ENCODE measurements at places on chromosomes 12 and 14.

DNA sequence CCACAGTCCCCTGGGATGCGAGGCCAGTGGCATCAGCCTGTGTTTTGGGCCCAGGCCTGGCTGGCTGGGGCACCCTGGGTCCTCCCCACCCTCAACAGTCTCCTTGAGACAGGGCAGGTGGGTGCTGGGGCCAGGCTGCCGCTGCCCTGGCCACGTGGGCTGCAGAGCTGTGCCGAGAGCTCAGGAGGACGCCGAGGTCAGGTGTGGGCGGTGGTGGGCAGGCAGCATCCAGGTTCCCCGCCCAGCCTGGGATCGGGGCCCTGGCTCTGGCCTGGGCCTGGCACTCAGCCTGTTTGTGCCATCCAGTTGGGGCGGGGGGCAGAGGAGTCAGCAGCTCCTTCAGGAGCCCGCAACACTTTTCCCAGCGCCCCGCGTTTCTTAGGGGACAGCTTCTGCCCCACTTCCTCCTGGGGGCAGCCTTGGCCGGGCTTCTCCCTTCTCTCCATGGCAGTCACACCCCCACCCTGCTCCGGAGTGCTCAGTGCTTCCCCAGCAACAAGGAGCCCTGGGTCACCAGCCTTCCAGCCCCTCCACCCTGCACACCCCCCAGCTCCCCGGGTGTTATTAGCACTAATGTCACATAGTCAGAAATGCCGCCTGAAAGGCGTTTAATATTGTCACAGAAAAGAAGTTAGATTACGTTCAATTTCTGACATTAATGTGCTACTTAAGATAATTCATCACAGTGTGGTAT lies 30.8 kb downstream of the KIF26A start:
- no peak for DNase-seq

DNA sequence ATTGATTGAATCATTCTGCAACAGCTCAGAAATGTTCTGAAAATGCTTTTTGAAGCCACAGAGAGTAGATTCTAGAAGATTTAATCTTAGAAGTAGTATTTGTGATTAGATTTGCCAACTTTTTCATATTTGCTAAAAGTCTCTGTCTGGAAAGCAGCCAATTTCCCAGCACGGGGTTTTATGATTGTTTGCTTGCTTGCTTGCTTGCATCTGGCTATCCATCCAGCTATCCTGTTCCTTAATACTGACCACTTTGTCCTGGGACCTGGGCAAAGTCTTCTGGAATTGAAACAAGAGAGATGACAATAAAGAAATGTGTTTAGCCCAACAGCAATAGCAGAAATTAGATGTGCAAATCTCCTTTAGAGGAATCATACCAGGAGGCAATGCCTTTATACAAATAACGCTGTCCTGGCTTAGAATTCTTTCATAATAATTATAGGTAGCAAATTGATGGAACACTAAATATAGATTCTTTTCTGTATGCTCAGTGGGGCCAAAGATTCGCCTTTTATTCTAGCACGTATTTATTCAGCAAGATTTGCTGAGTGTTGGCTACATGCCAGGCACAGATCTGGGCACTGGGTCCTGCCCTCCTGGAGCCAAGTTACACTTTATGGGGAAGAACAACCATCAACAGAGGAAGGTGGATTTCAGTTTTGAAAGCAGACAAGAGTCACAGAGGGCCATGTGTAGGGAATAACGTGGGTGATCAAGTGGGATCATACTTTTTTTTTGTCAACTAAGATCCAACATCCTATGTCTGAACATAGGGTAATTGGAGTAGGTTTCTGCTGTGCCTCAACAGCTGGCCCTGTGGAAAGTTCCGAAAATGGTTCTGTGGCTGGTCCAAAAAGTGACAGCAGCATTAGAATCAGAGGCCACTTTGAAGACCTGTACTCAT lies 25.3 kb downstream of the MYBPC1 start:
- DNase-seq: no peak

GRCh38 chr14:104440297-104440956 lies 139.1 kb upstream of the C14orf180 start:
- DNase-seq: no peak

- DNase-seq: no peak
Observed at GRCh38 chr14:49905989-49906388, 13.1 kb downstream of the ARF6 start.

GRCh38 chr14:63562405-63562804 lies 19.2 kb upstream of the PPP2R5E start:
- peak; percentile 22 for DNase-seq

- DNase-seq: no peak
Observed at GRCh38 chr12:66087365-66087943, 43.1 kb downstream of the LLPH start.

GRCh38 chr12:118287728-118288127 lies 85.0 kb downstream of the TAOK3 start:
- DNase-seq: no peak

DNA sequence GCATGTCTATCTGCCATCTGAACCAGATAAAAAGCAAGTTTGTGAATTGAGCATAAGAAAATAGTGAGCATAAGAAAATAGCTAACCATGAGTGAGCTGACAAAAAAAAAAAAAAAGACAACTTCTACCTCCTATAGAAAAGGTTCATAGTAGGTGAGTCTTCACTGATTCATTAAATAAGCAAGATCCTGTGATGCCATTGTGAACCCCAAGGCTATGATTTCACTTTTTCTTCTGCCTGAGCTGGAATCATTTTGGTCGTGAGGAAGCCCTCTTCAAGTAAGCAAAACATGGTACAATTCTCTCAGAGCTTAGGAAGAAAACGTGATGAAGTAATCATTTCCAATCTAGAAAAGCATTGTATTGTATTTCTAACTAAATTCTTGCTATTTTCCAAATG lies 1.2 kb downstream of the PIK3C2G start:
- peak; percentile 8 for DNase-seq

DNA sequence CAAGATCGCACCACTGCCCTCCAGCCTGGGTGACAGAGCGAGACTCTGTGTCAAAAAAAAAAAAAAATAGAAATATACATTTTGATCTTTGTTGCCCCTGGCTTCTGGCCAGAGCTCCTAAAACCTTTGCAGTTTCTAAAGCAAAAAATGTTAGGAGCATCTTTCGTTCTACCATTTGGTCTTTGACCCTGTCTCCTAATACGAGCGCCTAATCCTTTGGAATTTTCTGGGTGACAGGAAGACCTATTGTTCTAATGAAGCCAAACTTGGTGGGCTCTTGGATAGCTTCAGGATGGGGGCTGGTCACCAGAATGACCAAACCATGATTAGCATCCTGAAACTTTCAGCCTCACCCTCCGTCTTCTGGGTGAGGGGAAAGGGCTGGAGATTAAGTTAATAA lies 32.3 kb upstream of the CLIP1 start:
- no peak for DNase-seq

DNA sequence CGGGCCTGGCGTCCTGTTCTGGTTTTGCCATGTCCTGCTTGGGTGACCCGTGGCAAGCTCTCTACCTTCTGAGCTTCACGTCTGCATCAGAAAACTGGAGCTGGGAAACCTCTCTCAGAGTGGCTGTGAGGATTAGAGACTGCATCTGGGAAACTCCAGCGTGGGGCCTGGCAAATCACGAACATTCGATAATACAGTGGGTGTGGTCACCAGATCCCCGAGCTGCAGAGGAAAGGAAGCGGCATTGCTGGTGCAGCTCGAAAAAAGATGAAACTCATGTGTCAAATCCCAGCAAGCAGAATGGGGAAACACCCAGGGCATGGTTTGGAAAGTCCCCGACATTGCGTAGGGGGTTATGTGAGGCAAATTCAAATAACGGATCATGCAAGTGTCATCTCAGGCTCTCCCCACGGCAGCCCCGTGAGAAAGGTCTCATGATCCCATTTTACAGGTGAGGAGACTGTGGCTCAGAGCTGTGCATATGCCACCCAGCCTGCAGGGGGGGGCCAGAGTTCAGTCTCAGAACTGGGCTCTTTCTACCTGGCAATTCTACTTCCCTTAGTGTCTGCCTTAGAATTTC lies 98.1 kb upstream of the VRK1 start:
- no peak for DNase-seq

- no peak for DNase-seq
Observed at GRCh38 chr12:10243818-10244520, 31.3 kb downstream of the GABARAPL1 start.

DNA sequence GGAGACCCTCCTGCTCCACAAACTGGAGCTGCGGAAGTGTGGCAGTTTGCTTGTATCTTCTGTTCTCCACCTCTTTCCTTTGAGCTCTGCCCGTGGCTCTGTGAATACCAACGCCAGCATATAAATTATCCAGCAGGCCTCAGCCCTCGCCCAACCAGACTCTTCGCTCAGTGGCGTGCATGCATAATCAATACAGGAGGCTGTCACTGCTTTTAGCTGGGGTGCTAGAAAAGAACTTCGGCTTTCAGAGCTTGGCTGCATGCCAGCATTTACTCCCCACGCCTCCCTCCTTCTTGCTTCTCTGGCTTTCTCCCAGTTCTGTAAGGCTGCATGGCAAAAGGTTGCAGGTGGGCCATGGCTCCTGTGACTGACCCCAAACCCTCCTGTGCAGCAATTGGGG lies 26.9 kb downstream of the NRXN3 start:
- no peak for DNase-seq

- DNase-seq: no peak
Observed at GRCh38 chr12:104059963-104060362, 4.4 kb upstream of the HCFC2 start.

- DNase-seq: no peak
Observed at GRCh38 chr12:25449007-25449406, 104.1 kb downstream of the LMNTD1 start.

GRCh38 chr12:51395283-51396230 lies 4.4 kb upstream of the GALNT6 start:
- DNase-seq: no peak

- DNase-seq: no peak
Observed at GRCh38 chr12:62784576-62784975, 150.4 kb downstream of the PPM1H start.

DNA sequence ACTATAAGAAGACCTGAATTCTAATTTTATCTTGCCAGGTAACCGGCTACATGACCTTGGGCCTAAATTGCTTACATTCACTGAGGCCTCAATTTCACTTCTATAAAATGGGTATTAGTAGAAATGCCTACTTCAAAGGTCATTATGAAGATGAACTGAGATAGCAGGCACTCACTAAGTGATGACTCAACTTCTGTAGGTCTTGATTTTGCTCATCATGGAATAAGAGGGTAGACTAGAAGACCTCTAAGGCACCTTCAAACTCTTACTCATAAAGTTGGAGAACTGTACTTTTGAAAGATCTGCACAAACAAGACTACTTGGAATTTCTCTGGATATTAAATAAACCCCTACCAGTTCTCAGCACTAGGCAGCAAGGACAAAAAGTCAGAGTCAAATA lies 39.3 kb upstream of the FRMD6 start:
- DNase-seq: no peak

DNA sequence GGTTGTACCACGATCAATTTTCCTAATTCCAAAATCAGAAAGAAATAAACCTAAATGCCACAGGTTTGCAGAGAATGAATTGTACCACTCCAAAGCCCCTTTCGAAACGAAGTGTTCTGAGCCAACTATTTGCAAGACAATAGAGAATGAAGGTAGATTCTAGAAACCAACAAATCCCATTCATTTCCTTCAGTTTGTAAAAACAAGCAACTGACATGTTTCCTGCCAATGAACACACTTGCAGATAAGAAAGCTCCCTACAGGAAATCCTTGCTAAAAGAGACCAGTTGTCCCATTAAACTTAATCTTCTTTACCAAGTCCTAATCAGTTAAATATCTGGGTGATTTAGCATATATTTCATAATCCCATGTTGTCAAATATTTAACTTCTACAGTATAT lies 198.4 kb upstream of the FOXN3 start:
- no peak for DNase-seq

DNA sequence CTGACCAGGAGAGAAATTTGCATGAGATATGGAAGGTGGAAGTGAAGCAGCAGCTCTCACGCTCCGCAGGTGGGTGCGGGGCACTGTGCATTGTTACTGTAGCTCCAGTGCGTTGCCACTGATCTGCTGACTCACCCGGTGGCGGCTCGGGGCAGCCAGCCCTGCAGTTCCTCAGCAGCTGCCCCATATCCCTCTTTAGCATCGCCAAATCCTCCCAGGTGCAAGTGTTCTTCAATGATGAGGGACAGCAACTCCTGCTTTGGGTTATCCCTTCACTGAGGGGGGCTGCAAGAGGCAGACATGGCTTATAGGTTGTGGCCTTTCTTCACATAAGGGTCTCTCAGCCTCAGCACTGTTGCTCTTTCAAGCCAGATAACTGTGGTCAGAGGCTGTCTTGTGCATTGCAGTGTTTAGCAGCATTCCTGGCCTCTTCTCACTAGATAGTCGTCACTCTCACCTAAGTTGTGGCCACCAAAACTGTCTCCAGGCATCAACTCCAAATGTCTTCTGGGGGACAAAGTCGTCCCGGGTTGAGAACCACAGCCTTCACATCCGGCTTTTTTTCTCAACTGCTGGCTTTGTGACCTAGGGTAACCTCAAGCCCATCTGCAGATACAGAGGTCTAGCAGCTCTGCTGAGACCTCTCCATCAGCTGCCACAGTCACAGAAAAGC lies 180.8 kb downstream of the EFCAB11 start:
- no peak for DNase-seq

GRCh38 chr14:55482936-55483605 lies 42.7 kb upstream of the TBPL2 start:
- DNase-seq: no peak

- no peak for DNase-seq
Observed at GRCh38 chr14:99137001-99137700, 134.8 kb downstream of the BCL11B start.

DNA sequence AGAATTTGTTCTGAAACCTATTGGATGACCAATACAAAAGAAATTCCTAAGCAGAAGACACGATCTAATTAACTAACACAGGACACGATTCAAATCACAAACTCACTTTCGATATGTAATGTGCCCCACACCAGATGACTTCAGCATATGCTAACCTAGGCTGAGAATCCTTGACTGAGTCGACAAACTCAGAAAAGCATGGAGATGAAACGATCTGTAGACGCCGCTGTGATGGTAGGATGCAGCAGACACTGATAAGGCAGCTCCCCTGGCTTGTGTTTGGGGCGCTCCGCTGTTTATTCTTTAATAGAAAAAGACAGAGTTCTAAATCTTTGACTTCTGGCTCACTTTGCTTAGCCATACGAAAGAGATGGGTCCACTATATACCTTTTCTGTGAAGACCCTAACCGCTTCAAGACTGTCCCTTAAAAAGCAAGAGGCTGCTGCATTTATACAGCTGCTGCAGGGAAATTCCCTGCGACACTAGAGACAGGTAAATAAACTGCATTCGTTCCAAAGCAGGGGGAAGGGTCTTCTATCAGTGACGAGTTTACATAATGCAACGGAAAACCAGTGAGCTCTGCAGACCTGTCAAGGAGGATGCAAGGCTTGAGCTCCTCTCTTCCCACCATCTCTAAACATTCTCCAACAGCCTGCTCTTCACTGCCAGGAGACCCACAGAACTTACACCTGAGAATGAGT lies 929 bp downstream of the CHD8 start:
- DNase-seq: no peak

DNA sequence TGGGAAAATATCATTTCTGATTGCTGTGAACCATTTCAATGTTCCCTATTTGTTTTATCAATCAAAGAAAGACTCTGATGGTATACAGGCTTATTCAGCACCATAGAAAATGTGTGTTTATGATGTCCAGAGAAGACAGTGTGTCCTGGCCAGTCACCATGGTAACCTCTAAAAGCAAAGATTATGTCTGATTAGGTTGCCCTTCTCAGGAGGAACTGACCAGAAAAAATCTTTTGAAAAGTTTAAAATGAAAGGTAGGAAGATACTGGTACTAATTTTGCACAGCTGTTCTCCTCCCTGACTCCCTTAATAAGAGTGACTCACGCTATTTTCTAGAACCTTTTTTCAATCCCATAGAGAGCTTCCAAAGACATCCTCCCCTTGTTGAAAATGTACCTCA lies 391.8 kb upstream of the DCN start:
- no peak for DNase-seq
